ENCODE measurements at places on chromosomes 7 and 10.

DNA sequence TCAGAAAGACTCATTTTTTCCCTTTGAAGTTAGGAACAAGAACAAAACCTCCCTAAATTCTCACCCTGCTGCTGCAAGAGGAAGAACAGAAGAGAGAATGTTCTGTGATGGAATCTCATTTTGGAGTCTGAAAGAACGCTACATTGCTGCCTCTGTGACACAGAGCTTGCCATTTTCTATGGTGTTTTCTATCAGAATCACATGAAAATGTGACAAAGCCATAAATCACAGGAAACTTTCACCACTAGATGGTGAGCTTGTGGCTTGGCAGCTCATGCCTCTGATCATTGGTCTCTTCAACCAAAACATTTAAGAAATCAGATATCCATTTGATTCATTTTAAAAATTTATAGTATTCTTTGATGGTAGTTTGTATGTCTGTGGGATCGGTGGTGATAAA is 82.9 kb downstream of the CADPS2 start:
- DNase-seq, result peak; percentile 8

DNA sequence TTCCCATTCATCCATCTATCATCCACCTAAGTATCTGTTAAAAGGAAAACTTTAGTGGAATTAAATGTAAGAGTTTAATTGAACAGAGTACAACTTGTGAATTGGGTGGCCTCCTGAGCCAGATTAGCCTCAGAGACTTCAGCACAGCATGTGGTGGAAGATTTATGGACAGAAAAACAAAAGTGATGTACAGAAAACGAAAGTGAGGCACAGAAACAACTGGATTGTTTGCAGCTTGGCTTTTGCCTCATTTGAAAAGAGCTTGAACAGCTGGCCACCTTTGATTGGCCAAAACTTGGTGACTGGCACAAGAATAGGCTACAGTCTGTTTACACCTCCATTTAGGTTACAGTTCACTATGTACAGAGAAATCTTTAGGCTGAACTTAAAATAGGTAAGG is 1463.4 kb upstream of the CELF2 start:
- DNase-seq, result no peak

DNA sequence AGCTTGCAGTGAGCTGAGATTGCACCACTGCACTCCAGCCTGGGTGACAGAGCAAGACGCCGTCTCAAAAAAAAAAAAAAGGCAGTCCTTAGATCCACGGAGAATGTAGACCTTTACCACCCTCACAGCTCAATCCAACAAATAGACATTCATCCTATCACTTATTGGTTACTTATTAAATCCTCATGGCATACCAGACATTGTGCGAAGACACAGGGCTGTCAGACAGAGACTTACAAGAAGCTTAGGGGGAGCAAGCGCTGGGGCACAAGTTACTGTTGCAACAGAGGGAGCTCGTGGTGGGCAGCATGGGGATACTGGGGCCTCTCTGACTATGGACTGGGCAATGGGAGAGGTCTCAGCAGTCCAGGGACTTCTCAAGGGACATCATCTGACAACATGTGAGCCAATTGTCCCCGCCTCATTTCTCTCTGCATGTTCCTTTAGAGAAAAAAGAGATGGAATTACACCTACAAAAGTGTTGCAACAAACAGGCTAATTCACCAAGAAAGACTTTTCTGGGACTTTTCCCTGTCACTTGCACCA is 82.8 kb upstream of the TNS3 start:
- no peak for DNase-seq

DNA sequence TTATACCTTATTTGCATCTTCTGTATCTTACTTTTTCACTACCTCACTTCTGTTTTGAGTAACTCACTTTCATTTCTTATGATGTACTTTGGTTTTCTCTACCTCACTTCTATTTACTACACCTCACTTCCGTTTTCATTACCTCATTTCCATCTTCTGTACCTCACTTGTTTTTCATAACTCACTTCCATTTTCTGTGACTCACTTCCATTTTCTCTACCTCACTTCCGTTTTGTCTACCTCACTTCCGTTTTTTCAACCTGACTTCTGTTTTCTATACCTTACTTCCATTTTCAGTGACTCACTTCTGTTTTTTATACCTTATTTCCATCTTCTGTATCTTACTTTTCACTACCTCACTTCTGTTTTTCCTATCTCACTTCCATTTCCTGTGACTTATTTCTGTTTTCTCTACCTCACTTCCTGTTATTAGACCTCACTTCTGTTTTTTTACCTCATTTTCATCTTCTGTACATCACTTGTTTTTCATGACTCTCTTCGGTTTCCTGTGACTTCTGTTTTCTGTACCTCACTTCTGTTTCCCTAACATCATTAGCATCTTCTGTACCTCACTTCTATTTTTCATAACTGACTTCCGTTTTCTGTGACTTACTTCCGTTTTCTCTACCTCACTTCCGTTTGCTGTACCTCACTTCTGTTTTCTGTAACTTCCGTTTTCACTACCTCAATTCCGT is 493.1 kb upstream of the AKR1E2 start:
- DNase-seq, result no peak

- peak; percentile 10 for DNase-seq
These were observed 162.0 kb upstream of the MGMT start for GRCh38 chr10:129305046-129305445.

GRCh38 chr10:97128039-97128492 is 57.7 kb downstream of the SLIT1 start:
- DNase-seq, result no peak

- DNase-seq, result no peak
These were observed 232.5 kb upstream of the AOAH start for GRCh38 chr7:36956814-36957213.

DNA sequence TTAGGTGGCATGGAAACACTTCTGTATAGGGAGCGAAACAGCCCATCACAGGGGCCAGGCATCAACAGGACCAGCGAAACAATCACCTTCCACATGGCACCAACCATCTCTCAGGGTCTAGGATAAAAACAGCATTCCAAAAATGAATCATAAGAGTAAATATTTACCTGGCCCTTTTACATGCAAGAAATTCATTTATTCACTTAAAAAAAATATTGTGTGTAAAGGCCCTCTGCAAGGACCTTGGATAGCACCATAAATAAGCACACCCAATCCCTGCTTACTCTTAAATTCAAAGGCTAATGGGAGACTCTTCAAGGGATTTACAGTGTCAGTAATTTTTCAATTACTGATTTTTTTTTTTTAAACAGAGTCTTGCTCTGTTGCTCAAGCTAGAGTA is 25.4 kb downstream of the CPVL start:
- no peak for DNase-seq

- no peak for DNase-seq
These were observed 251.3 kb upstream of the CHRM2 start for GRCh38 chr7:136617176-136617575.

GRCh38 chr10:129706523-129706922 is 239.5 kb downstream of the MGMT start:
- no peak for DNase-seq

Data from LNCaP clone FGC (cell line).